Left renal pelvis (tissue), 4 donors: ENCODE measurements at places on chromosomes 13 and 19. TPM values are rescaled to one million over a fixed set of nuclear protein-coding genes. Genes with fewer than 3 reads are reported as not detected.

Gene NR2C2AP
- polyA plus RNA-seq = 11.9 TPM

Gene PSG11
- polyA plus RNA-seq = not detected

- no peak for DNase-seq
These were observed 298.8 kb downstream of the SHISA2 start for GRCh38 chr13:25752957-25753551.

DNA sequence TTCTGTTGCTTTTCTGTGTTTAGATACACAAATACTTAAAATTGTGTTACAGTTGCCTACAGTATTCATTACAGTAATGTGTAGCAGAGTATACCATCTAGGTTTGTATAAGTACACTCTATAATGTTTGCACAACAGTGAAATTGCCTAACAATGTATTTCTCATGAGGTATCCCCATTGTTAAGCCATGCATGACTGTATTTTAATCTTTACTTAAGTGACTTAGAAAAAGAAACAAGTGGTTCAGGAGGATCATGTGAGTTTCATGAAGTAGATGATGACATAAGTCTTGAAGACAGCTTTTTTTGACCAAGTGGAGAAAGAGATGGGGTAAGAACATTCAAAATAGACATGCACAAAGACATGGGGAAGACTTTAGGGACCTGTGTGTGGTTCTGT lies 8.4 kb upstream of the KCTD4 start:
- DNase-seq = no peak

GRCh38 chr19:42255766-42256745 lies 1.1 kb upstream of the ERF start:
- no peak for DNase-seq

GRCh38 chr13:39892721-39893685 lies 237.5 kb downstream of the COG6 start:
- no peak for DNase-seq

- no peak for DNase-seq
These were observed 49.2 kb downstream of the KLF5 start for GRCh38 chr13:73107970-73108369.

- DNase-seq = no peak
These were observed 467.8 kb upstream of the ARGLU1 start for GRCh38 chr13:107035778-107036177.

DNA sequence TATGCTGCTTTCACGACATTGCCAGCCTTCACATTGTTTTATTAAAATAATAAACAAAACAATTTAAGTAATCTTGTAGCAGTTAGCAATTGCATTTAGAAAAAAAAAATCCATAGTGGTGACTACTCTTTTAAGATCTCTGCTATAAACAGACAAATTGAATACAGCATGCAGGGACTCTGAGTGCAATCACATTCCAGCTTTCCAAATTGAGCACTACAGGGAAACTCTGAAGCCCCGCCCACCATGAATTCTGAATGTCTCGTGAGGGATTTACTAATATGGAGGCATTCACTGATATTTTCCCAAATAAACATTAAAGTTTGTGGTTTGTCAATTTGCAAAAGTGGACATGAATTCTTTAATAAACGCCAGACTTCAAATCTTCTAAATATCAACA lies 698.8 kb downstream of the LIG4 start:
- no peak for DNase-seq

- no peak for DNase-seq
These were observed 343.8 kb downstream of the KCNRG start for GRCh38 chr13:50359041-50359367.
